ENCODE measurements at places on chromosomes 16 and 17.

- DNase-seq = no peak
These were observed 2032.8 kb downstream of the TP53TG3F start for GRCh38 chr16:35492225-35492624.

- DNase-seq = no peak
These were observed 1.8 kb upstream of the PLSCR3 start for GRCh38 chr17:7396147-7396546.

DNA sequence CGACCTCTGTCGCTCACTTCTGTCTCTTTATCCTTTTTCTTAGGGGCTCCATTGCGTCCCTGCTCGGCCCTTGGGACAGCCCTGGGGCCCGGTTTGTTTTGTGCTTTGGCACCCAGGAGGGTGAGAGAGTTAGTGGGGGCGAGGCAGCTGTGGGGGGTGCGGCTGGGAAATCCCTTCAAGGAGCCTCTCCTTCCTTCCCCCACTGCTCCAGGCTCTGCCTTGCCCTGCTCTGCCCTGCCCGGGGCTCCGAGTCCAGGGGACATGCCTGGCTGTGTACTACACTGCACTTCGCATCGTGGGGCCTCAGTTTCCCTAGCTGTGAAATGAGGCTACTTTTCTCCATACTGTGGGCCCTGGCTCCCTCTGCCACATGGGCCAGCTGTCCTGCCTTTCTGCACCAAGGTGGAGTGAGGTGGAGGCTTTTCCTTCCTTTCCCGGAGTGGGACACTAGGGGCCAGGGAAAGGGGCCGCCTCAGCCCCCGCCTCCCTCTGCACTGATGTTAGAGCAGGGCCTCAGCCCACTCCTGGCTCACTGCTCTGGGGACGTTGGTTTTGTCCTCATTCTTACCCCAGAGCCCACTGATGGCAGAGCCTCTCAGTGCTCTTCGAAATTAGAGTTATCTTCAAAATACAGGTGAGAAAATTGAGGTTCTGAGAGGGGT, 980 bp downstream of the LLGL1 start:
- no peak for DNase-seq

DNA sequence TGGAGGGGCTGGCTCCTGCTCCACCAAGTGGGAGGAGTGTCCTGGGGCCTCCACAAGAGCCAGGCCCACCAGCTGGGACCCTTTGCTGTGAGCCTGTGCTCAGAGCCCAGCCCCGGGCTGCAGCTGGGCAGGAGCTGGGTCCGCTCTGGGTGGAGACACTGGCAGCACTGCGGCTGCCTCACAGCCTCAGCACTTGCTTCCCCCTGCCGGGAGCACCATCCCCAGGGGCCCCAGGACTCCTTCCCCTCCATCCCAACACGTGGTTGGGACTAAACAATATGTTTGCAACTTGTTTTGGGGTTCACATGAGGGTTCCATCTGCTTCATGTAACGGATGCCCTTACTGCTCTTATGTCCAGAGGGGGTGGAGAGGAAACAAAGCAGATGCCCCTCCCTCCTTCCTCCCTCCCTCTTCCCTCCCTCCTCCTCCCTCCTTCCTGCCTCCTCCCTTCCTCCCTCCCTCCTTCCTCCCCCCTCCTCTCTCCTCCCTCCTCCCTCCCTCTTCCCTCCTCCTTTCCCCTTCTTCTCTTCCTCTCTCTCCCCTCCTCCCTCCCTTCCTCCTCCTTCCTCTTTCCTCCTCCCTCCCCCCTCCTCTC, 16.3 kb upstream of the CBFA2T3 start:
- DNase-seq = no peak

GRCh38 chr17:48244814-48245213, 137.2 kb downstream of the SNX11 start:
- no peak for DNase-seq
